HS-27A (cell line): ENCODE measurements at places on chromosomes 2 and 18.

DNA sequence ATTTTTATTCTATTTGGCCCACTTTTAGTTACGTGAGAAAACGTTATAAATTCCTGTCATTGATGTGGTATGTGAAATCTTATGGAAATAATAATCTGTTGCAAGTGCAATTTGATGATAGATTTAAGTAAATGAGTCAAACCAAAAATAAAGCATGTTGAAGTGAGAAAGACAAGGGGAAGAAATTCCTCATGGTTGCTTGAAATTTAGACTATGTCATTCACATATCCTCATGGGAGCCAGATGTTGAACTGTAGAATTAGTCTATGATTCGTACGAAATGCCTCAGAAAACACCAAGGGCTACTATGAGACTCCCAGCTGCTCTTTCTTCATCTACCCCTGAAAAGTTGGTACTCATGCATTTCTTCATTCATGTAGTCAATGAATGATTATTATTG lies 55.7 kb downstream of the KLHL14 start:
- no peak for DNase-seq

DNA sequence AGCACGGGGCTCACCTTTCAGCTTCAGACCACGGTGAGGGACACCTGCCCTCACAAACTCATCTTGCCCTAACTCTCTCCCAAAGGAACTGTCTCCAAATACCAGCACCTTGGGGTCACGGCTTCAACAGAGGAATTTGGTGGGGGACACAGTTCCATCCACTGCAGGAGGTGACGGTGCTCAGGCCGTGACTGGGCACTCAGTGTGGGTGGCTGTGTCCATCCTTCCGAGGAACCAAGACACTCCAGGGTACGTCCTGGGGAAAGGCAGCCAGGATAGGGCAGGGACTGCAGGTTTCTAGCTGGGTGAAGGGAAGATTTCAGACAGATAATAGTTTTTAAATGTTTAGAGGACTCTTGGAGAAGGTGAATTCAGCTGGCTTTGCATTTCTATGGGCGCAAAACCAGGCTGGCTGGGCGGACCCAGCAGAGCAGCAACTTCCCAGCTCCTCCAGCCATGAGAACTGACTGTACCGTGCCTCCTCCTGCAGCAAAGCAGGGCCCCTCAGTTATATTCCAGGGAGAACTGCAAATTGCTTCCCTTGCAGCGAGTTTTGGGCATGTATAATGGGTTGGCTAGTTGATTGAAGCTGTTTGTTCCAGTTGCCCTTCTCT lies 23.9 kb upstream of the ALLC start:
- no peak for DNase-seq

GRCh38 chr2:99886418-99886817 lies 256.0 kb downstream of the AFF3 start:
- DNase-seq = no peak

DNA sequence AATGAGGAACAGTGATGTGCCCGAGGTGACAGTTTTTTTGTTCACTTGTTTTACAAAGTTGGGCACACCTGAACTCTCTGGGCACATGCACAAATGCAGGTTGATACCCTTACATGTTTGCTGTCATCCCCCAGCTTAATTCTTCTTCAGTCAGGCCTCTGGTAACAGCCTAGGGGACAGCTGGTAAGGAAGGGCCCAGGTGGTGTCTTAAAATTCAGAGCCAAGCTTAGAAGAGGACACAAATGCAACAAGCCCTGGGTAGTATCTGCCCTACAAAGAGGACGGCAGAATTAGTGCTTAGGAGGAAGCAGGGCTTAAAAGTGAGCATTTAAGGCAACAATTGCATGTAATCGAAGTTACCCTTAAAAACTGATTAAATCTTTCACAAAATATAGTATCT lies 171.9 kb upstream of the ACAA2 start:
- DNase-seq = no peak

GRCh38 chr2:140639628-140640027 lies 1491.2 kb downstream of the LRP1B start:
- no peak for DNase-seq

DNA sequence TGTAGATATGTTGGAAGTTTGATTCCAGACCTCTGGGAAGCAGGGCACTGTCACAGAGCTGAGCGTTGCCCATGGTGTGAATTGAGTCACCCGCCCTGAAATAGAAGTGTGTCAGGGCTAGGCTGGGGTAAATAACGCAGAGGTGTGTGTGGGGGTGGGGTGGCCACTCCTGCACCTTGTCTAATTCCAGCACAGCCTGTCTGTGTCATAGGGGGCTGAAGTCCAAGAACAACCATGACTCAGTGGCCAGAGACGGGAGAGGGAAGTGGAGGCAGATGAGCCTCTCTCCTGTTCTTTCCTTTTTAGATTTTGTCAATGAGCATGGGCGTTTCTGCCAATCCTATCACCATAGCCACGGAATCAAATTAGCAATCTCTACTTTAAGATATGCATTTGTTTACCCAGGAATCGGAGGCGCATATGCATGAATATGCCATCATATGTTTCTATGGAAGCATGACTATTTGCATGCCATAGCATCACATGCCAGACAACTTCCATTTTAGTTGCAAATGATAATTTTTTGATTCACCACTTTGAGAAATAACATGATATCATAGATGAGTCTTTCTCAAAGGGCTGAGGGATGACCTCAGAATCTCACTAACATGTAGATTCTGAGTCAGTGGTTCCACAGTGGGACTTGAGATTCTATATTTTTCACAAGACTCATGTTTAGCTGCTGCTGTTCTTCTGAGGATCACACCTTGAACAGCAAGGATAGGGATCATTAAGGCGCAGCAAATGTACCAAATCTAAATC lies 852.9 kb downstream of the DCDC2C start:
- DNase-seq = no peak

DNA sequence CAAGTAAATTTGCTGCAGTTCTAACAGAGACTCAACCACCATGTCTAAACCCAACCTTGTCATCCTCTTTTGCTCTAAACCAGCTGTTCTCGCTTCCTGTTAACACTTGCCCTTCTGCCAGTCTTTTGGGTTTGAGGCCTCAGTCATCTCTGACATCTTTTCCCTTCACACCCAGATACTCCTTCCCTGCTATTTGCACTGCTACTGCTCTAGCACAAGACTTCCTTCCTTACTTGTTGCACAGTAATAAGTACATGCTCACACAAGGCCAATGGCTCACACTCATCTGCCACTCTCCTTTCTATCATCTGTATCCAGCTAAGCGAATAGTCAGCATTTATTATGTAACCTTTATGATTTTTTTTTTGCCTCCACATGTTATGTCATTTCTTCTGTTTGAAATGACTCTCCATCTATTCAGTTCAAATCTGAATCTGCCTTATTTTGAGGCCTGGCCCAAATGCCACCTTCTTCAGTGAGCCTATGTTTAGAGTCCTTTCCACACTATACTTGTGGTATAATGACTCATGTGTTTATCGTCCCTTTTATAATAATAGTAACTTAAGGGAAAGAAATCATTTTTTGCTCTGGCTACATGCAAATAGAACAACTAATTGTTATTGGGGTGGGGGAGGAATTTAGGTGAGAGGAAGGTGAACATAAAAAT lies 22.5 kb upstream of the CDKL4 start:
- DNase-seq = no peak

- DNase-seq = no peak
These were observed 171.1 kb upstream of the MC4R start for GRCh38 chr18:60543646-60544045.

DNA sequence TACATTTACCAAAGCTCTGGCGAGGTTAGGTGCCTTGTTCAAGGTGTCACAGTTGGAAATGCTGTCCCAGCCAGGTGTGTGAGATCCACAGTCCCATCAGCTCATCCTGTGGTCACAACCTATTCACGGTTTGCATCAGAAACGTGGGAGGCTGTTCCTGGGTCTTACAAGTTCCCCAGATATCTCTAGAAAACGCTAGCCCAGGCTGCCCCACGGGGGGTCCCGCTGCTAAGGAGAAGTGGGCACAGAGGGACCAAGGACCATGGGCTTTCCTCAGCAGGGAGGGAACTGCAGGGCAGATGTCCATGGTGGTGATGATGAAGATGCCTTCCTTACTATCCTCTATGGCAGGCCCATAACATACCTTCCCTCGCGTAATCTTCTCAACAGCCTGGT lies 649 bp downstream of the FECH start:
- no peak for DNase-seq

- DNase-seq = no peak
These were observed 180.3 kb downstream of the CMPK2 start for GRCh38 chr2:6685447-6685846.

DNA sequence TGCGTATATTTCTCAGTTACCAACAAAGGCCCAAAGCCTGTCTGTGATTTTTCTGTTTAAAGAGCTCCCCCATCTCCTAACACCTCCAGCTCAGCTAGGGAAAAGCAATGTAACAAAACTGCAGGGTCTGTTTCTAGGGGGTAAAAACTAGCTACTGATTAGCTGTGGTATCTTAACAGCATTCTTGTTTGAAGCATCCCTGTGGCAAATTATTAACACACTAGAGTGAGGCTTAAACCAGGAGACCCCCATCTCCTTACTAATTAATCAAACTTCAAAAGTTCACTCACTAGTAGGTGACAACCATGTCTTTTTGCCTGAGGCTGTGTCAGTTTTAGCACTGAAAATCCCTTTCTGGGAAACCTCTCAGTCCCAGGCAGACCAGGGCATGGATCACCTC lies 186.2 kb upstream of the PARD3B start:
- no peak for DNase-seq

GRCh38 chr2:112251271-112251670 lies 3.6 kb downstream of the ZC3H8 start:
- DNase-seq = no peak

DNA sequence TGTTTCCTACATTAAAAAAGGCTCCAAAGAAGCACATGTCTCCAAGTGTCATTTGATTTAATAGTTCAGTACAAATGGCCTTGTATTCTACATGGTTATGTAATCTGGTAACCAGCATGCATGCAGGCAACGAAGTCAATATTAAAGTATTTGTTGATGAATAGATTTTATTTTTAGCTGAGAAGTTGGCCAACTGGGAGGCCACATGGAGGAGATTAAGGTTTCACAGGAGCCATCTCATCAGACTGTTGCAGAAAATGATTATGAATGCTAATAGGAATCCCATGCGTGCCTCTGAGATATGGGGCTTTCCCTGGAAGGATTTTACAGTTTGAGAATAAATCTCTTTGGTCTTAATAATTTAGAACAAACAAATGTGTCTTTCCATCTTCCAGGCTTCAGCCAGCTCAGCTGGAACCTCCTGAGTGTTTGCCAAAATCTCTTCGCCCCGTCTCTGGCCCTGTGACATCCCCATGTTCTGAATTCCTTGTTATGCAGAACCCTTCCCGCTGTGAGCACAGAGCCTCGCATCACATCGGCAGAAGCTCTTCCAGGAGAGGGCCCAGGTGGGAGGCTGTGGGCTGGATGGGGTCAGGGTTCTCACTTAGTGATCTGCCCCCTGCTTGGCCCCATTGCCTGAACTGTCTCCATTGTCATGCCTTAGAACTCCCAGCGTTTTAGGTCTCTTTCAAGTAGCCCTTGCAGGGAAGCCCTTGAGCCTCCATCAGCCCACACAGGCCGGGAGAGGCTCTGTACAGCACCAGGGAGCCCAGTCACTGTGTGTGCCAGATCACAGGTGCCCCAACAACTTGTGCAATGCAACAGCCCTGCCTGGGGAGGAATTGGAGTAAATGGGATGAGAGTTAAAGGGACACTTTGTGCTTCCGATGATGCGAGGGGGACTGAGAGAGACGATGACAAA lies 190.5 kb upstream of the TWIST2 start:
- DNase-seq = no peak

DNA sequence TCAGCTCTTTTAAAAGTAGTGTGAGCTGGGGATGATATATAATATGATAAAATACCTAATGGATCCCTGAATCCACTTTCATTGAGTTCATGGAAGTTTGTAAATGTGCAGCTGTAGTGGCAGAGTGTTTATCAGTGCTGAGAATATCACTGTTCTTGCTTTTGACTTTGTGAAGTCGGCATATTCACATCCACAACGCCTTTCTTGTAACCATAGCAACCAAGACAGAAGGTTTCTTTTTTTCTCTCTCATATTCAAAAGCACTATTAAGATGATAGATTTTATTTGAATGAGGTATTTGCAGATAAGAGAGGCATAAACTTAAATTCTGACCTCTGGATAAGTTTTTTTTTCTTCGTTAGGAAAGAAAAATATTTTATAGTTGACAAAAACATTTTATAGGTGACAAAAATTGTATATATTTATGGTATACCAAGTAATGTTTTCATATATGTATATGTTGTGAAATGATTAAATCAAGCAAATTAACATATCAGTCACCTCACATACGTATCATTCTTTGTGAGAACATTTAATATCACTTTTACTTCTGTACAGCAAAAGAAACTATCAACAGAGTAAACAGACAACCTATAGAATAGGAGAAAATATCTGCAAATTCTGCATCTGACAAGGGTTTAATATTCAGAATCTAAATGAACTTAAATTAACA lies 130.0 kb downstream of the PLCL1 start:
- no peak for DNase-seq

DNA sequence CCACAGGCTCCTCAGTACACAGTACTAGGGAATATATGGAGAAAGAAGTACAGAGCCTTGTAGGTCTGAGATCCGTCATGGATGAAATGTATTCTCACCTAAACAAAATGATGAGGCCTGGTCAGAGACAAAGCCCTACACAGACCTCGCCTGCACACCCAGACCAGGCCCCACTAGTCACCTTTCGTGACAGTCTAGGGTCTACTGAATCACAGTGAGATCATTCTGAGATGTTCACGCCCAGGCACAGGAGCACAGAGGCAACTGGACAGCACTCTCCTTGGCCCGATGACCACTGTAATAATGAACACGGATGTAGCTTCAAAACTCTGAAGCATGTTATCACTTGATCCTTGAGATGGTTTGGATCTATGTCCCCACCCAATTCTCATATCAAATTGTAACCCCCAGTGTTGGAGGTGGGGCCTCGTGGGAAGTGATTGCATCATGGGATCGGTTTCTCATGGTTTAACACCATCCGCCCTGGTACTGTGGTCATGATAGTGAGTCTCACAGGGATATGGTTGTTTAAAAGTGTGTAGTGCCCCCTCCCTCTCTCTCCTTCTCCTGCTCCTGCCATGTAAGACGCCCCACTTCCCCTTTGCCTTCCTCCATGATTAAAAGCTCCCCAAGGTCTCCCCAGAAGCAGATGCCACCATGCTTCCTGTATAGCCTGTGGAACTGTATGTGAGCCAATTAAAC lies 15.1 kb downstream of the DOCK10 start:
- DNase-seq = no peak
